NCI-H460 (cell line): ENCODE measurements at places on chromosomes 5 and 9. TPM values are rescaled to one million over a fixed set of nuclear protein-coding genes. Genes with fewer than 3 reads are reported as not detected.

The SYNPO gene
- total RNA-seq = 11.0 and 11.3 TPM in 2 replicates

The SNAPC4 gene
- 6.5 and 8.2 TPM in 2 replicates for total RNA-seq

The SPINK4 gene
- not detected in 2 replicates for total RNA-seq

The RAPGEF1 gene
- total RNA-seq = 27.7 and 28.7 TPM in 2 replicates

The MELK gene
- 28.5 and 34.1 TPM in 2 replicates for total RNA-seq
